Immature natural killer cell (primary cell): ENCODE measurements at places on chromosomes 1 and 21.

DNA sequence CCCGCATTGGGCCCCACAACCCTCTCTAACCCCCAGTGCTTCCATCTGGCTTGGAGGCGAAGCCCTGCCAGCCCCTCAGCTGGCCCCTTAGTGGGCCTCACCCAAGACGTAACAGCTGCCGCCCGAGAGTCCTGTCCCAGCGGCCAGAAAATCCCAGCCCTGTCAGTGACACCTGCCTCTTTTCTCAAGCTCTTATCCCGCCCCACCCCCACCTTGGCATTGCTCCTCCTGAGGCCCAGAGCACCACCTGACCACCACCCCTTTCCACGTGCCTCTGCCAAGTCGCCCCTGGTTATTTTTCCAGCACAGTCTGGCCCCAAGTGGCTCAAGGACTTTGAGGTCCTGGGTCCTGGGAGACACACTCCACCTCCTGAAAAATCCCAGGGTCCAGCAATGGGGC, 5.9 kb upstream of the CTRC start:
- no peak for DNase-seq

GRCh38 chr21:45830720-45831366, 150.7 kb upstream of the COL6A1 start:
- no peak for DNase-seq

DNA sequence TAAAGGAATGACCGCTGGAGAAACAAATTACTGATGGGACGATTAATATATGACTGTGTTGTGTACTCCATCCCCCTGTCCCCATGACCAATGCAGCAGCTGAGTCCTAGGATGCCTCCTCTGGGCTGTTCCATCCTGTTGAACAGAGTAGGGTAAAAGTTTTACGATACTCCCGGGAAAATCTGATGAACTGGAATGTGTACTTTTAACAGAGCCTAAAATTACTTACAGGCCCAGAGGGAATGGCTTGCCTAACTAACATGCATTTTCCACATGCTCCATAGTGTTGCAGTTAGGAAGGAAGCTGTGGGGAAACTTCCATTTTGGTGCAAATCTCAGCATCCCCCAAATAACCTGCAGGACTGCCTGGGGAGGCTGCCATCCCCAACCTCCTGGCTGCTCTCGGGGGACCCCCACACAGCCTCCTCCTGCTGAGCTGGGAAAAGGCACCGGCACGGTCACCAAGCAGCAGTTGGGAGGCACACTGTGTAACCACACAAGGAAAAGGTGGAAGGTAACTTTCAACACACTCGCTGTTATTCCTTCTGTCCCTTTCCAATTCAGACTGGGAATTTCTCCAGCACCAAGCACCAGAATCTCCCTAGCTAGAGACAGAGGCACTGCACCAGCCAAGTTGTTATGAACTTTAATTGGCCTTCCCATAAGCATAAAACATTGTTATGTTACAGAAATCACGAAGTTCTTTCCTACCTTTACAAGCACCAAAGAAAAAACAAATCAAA, 97.2 kb downstream of the BCAR3 start:
- no peak for DNase-seq

- DNase-seq: peak; percentile 37
These were observed 50.3 kb downstream of the MYSM1 start for GRCh38 chr1:58649555-58649954.

GRCh38 chr1:240705579-240705978, 93.6 kb upstream of the GREM2 start:
- DNase-seq: no peak

- DNase-seq: no peak
These were observed 71.1 kb upstream of the F3 start for GRCh38 chr1:94612525-94613204.

- no peak for DNase-seq
These were observed 525.3 kb upstream of the DAB1 start for GRCh38 chr1:57949168-57949567.

DNA sequence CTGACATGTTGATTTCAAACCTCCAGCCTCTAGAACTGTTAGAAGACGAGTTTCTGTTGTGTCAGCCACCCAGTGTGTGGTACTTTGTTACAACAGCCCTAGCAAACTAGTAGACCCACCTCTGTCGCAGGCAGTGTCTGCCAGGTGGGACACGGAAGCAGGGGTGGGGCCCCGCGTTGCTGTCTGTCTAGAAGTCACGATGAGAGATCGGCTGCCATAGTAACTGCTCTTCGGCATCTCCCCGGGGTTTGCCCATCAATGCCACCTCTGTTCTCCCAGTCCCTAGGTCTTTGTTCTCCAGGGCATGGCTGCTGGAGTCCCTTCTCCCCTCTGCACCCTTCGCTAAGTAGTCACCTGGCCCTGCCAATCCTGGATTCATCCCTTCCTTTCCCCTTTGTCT, 15.2 kb upstream of the CLSTN1 start:
- DNase-seq: no peak

DNA sequence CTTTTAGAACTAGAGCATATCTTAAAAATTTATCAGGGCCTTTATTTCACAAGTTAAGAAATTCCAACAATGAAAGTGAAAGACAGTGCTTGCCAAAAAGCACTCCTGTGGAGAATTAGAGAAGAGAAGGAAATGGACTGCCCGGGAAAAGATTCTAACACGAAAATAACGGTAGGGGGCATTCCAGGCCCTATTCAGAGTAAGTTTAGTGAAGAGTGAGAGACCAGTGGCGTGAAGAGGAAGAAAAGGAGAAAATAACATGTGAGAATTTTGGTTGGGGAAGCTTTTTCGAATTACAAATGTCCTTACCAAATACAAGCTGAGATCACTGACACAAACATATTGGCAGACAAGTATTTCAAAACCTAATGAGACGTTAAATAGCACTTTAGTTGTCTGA, 38.4 kb upstream of the RBM34 start:
- no peak for DNase-seq

GRCh38 chr1:33257207-33257771, 997 bp downstream of the ZNF362 start:
- DNase-seq: no peak

GRCh38 chr1:226643177-226643576, 94.6 kb downstream of the STUM start:
- DNase-seq: no peak

GRCh38 chr1:5522531-5523145, 469.6 kb downstream of the NPHP4 start:
- DNase-seq: no peak

- DNase-seq: no peak
These were observed 307.0 kb downstream of the ST6GALNAC3 start for GRCh38 chr1:76381450-76382097.

DNA sequence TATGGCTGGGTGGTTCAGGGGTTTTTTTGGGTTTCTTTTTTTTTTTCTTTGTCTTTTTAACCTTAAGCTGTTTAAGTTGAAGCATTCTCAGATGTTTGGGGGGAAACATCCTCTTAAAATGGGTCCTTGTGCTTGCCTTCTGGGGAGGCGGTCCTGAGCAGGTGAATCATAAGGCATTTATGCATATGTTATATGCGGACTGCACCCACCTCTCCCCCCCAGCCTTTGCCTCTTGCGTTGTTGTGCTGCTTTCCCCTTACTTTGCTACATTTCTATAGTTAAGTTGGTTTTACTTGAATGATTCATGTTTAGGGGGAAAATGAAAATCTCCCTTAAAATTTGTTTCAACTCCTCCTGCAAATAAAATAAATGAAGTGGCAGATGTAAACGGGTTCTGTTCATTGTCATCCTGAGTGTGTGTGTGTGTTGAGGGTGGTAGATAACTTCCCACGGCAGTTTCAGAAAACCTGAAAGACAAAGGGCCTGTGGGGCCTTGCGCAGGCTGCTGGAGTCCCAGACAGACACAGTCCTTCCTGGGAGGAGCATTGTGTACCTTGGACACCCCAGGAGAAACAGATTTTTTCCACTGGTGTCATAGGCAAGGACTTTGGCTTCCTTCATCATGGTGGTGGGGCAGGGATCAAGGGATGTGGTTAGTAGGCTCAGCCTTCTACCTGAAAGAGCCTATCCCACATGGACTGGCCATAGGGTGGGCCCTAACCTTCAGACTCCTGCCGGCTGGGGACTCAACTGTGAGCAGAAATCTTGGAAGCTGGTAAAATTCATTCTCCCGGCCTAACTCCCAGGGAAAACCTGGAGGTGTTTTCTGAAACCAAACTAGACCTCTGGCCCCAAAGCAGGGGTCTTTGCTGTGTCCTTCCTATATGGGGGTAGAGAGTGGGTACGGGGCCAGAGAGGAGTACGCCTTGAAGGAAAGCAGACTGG, 926 bp upstream of the SH3D21 start:
- DNase-seq: no peak

DNA sequence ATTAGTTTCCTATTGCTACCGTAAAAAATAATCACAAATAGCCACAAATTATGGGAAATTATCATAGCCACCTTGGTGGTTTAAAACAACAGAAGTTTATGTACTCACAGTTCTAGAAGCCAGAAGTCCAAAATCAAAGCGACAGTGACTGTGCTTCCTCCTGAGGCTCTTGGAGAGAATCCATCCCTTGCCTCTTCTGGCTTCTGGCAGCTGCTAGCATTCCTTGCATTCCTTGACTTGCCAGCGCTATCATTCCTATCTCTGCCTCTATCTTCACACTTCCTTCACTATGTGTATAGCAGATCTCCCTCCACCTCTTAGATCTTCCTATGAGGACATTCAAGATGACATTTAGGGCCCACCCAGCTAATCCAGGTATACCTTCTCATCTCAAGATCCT, 180.1 kb upstream of the USP25 start:
- no peak for DNase-seq

- DNase-seq: no peak
These were observed 980 bp upstream of the METTL18 start for GRCh38 chr1:169795687-169796086.

GRCh38 chr21:31913182-31913608, 40.4 kb downstream of the HUNK start:
- no peak for DNase-seq

DNA sequence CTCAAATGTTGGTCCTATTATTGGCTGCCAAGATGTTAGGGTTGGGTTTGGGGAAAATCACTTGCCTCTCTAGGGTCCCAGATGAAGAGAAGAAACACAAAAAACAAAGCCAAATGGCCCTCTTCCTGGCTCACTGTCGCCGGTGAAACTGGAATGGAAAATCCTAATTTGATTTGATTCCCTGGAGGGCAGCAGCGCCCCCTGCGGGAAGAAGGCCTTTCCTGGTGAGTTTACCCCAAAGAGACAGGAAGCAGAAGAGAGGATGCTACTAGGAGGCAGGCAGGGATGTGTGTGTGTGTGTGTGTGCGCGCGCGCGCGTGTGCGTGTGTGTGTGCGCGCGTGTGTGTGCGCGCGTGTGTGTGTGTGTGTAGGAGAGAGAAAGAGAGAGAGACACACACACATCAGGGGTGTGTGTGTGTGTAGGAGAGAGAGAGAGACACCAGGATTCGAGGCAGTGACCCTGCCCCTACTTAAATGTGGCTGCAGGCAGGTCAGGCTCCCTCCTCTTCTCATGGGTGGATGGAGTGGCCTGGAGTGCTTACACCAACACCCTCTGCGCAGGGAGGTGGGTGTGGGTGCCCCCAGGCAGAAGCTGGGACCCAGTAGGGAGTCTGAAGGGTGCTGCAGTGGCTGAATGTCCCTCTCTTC, 3.1 kb upstream of the SELENON start:
- peak; percentile 58 for DNase-seq

GRCh38 chr1:30194046-30194619, 529.3 kb downstream of the MATN1 start:
- no peak for DNase-seq

DNA sequence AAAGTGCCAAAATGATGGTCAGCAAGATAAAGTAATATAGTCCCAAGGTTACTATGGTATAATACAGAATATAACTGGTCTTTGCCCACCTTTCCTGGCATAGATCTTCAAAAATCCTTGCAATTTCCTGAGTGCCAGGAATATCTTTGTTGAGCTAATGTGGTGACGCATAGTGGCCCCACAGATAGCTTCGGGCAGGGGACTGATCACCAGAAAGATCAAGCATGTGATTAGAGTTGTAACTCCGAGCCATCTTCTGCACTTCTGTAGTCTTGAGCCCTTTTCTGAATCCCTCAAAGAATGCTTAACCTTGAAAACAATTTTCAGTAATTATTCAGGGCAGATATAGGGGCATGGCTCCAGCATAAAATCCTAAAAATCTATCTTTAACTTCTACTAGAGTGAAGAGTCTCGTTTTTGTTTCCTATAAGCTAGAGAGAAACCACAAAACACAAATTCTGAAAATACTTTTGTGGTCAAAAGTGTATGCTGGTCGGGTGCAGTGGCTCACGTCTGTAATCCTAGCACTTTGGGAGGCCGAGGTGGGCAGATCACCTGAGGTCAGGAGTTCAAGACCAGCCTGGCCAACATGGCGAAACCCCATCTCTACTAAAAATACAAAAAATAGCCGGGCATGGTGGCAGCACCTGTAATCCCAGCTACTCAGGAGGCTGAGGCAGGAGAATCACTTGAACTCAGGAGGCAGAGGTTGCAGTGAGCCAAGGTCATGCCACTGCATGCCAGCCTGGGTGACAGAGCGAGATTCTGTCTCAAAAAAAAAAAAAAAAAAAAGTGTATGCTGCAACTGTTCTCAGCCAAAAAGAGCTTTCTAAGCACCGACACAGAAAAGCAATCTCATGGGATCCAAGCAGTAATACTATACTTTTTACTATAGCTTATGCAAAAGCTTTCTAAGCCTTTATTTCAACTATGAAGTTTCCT, 62.8 kb downstream of the NVL start:
- no peak for DNase-seq

GRCh38 chr1:53651356-53651755, 87.6 kb downstream of the GLIS1 start:
- DNase-seq: no peak

GRCh38 chr1:100930494-100930893, 34.6 kb downstream of the SLC30A7 start:
- DNase-seq: no peak

GRCh38 chr1:200166411-200166810, 138.9 kb downstream of the NR5A2 start:
- no peak for DNase-seq

DNA sequence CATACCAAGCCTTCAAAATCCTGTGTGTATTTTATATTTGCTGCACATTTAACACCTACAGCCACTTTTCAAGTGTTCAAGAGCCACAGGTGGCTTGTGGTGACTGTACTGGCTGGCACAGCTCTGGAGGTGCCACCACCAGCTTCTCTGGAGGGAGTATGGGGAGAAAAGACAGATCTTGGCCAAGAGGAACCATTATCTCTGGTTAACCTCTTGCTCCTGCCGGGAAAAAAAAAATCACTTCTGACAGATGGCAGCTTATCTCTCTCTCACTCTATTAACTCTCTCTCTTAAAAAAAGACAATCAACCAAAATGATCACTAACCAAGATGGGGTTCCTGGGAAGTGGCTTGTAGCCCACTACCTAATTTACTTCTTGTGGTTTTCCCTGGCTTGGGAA, 1.2 kb upstream of the RIIAD1 start:
- DNase-seq: no peak

GRCh38 chr1:95562230-95562629, 328.2 kb downstream of the RWDD3 start:
- no peak for DNase-seq

GRCh38 chr1:44684525-44684924, 10.0 kb downstream of the ARMH1 start:
- no peak for DNase-seq

GRCh38 chr1:160260406-160261382, 1.7 kb downstream of the DCAF8 start:
- no peak for DNase-seq
